ENCODE measurements at places on chromosomes 4 and X.
A peak's percentile ranks its signal among the peaks of the same experiment; 100 is the strongest.

GRCh38 chr4:120630427-120630826 lies 292.1 kb downstream of the PRDM5 start:
- DNase-seq, result no peak

DNA sequence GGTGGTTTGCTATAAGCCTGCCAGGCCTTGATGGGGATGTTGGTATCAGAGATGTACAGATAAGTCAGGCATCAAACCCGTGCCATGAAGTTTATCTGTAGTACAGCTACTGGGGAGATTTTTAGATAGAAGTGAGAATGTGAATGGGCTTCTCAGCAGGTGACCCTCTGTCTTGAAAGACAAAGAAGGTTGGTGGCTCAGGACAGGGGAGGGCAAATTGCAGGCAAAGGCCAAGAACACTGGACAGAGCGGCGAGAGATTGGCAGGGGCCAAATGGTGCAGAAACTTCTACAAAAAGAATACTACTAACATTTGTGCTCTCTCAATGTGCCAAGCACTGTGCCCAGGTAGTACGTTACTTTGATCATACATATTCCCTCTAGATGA lies 1.9 kb upstream of the PIM2 start:
- no peak for DNase-seq

- peak; percentile 94 for DNase-seq
Measured at GRCh38 chrX:386768-387575, at the start of gene PPP2R3B. Gene PPP2R3B, minus strand, starts transcription at chrX:386907. Its CDS starts 216 bp downstream, at chrX:386691.

DNA sequence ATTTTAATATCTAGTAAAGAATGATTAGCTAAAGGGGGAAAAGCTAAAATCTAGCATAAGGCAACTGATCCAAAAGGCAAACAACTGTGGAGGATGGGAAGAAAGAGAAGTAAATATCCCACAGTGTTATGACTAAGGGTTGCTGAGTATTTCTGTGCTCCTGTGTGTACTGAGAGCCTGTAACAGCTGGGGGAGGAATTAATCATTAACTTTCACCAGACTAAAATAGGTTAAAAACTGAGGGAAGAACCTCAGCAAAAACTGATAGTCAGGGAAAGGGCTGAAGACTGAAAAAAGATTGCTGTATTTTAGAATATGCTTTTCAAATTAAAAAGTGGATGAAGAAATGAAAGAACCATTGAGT lies 365.9 kb downstream of the CXXC4 start:
- no peak for DNase-seq

DNA sequence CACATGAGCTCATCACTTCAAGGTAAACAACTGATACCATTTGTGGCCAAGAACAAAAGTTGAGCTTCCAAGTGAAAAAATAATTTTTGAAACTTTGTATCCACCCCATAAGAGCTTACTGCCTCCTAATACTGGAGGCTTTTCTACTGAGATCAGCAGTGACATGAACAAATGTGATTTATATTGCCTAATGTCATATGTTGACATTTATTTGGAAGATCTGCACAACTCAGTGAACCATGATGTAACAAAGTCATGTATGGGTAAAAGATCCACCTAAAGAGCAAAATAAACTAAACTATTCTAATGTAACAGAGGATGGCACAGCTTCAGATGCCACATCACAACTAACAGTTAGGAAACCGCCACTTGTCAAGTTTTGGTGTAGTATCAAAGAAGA lies 65.8 kb downstream of the AFAP1 start:
- DNase-seq, result no peak

DNA sequence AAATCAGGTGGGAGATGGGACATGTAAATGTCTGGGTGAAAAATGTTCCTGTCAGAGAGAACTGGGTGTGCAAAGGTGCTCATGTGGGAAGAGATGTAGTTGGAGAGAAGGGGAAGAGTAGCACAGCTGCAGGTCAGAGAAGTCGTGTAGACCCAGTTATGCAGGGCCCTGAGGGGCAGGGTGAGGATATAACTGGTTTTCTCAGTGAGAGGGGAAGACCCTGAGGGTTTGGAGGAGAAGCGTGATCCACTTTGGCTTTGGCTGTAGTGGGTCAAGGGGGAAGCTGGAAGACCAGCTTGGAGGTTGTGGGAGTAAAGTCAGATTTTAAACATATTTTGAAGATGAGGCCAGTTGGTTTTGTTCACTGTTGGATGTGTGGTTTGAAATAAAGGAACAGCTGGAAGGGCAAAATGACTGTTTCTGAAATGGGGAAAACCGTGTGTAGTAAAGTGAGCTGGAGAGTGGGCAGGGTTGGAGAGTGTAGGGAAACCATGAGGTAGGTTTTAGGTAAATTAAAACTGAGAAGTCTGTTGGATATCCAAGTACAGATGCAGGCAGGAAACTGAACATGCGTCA lies 44.2 kb downstream of the NAP1L5 start:
- DNase-seq, result no peak

DNA sequence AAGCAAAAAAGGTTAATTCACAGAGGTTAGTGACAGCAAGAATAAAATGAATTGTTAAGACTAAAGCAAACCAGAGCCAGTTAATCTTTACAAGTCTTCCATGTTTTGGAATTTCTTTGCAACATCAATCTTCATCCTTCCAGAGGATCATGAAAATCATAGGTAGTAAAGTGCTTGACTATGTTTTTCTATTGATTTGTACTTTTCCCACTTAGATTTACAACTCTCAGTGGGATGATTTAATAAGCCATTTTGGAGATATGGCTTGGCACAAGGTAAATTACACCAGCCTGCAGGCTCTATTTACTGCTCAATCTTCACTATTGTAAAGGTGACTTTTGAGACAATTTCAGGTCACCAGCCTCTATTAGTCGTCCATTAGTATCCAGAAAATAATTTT lies 26.5 kb downstream of the MSL3 start:
- no peak for DNase-seq

DNA sequence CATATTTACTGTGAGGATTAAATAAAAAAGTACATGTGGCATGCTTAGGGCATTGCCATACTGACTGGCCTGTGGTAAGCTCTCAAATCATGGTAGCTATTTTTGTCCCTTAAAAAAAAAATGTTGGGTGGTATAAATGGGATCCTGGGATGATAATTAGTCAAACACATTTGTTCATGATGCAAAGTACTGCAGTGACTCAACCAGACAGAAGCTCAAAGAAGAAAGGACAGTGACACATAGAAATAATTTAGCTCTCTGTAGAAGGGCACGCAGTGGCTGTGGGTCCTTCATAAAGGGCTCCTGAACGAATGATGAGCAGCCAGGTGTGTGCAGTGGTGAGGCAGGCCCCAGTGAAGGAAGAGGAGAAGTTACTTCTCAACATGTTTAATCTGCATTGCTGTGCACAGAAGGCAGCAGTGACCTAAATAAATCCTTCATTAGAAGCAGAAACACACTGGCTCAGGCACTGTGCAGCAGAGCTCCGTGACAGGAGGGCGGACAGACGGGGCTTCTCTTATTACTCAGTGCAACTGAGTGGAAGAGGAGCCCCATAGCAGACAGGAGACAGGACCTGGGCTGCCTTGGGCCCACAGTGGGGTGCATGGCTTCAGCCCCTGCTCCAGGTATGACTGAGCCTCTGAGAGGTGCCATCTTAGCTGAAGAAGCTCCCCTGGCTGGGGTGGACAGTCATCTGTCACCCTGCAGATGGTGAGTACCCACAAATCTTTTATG lies 20.3 kb downstream of the HS3ST1 start:
- DNase-seq, result no peak

- no peak for DNase-seq
Measured at GRCh38 chrX:93874554-93874953, 200.5 kb downstream of the FAM133A start.

- no peak for DNase-seq
Measured at GRCh38 chrX:29535212-29536162, 679.9 kb upstream of the MAGEB2 start.

GRCh38 chr4:33187035-33187434 lies 2466.9 kb downstream of the PCDH7 start:
- no peak for DNase-seq

DNA sequence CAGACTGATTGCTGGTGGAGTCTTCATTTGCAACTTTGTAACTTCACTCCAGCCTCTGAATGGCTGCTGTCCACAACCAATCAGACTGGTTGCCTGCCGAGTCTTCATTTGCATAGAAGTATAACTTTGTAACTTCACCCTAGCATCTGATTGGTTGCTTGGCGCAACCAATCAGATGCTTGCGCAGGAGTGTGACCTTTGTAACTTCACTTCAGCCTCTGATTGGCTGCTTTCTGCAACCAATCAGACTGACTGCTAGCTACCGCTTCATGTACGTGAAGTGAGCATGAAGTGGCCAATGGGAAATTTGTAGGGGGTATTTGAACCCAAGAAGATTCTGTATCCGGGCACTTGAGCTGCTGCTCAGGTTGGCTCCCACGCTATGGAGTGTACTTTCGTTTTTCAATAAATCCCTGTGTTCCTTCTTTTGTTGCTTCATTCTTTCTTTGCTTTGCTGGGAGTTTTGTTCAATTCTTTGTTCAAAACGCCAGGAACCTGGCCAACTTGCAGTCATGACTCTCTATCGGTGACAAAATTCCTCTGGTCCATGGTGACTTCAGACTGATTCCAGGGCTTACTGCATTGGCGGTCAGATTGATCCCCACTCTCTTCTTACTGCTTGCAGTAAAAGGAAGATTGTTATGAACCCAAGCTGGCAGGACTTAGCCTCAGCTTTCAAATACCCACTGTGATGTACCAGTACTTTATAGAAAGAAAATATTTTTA lies 46.4 kb upstream of the FGG start:
- no peak for DNase-seq

DNA sequence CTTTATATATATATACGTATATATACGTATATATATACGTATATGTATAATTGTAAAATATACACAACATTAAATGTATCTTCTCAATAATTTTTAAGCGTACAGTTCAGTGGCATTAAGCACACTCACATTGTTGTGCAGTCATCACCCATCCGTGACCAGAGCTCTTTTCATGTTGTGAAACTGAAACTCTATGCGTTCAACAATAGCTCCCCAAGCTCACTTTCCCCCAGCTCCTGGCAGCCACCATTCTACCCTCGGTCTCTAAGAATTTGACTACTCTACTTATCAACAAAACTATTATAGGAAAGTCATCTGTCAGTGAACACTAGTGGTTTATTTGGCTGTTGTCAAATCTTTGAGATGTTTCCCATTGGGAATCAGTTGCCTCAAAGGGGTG lies 621.8 kb upstream of the GALNT7 start:
- DNase-seq, result no peak

- DNase-seq, result no peak
Measured at GRCh38 chrX:110796407-110796697, 735 bp upstream of the CHRDL1 start.

Data from fibroblast of skin of left biceps (primary cell).